ENCODE measurements at places on chromosomes 7 and 10.

DNA sequence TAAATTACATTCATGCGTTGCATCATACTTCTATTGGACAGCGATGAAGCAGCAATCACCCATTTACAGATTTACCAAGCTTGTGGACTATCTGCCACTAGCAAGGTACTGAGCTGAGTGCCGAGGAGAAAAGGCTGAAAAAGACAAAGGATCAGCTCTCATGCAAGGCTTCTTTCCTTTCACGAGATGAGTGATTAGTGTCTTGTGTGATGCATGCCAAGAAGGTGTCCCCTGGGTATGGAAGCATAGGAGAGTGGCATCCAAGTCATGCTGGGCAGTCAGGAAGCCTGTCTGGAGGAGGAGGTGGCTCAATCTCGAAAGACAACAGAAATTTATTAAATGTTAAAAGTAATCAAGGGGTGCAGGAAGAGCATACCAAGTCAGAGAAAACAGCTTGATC, 40.9 kb downstream of the ACSM6 start:
- DNase-seq: no peak

GRCh38 chr10:46549171-46550075, 7.0 kb downstream of the GPRIN2 start:
- DNase-seq: no peak

GRCh38 chr7:123652406-123652805, 3.3 kb upstream of the LMOD2 start:
- no peak for DNase-seq

DNA sequence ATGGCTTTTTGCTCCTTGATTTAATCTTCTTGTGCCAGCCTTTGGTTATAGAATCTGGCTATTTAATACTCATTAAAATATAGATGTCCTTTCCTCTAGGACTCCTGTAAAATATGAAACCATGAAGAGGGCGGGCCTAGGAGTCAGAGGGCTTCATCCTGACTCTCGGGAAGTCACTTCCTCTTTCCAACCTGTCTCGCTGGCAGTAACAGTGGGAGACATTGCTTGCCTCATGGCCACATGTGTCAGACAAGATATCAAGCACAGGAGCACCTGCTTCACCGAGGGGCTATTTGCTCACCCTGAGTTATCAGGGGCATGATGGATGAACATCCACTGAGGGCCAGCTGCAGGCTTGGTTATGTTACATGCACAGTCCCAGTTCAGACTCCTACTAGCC, 31.0 kb downstream of the SLIT1 start:
- no peak for DNase-seq

- no peak for DNase-seq
These were observed 59.6 kb downstream of the ZRANB1 start for GRCh38 chr10:125001313-125002046.

GRCh38 chr7:108204281-108204796, 74.2 kb upstream of the LAMB4 start:
- no peak for DNase-seq

- no peak for DNase-seq
These were observed 28.9 kb downstream of the ELFN1 start for GRCh38 chr7:1698951-1699350.

- DNase-seq: no peak
These were observed 569.5 kb upstream of the MGMT start for GRCh38 chr10:128897401-128898129.

GRCh38 chr7:111138586-111138985, 47.7 kb downstream of the LRRN3 start:
- DNase-seq: no peak

DNA sequence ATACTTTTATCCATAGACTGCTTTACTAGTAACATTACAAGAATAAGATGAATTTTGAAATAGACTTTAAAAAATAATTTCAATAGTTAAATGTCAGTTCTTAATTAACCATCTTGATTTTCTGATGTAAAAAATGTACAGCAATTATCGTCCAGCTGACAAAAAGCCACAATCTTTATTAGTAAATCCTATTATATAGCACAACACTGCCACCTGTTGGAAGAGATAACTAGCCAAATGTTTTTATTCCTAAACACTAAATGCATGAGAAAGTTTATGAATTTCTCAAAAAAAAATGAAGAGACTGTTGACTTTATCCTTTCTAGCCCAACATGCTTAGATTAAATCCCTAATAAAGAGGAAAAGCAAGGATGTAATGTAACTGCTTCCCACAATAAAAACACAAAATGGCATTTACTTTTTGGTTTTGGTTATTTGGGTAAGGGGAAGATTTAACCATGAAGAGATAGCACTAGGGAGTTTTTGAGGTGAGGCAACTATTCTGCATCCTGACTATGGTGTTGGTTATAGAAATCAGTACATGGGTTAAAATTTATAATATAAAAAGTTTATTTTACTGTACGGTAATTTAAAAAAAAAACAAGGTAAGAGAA, 8.0 kb downstream of the COA1 start:
- no peak for DNase-seq

DNA sequence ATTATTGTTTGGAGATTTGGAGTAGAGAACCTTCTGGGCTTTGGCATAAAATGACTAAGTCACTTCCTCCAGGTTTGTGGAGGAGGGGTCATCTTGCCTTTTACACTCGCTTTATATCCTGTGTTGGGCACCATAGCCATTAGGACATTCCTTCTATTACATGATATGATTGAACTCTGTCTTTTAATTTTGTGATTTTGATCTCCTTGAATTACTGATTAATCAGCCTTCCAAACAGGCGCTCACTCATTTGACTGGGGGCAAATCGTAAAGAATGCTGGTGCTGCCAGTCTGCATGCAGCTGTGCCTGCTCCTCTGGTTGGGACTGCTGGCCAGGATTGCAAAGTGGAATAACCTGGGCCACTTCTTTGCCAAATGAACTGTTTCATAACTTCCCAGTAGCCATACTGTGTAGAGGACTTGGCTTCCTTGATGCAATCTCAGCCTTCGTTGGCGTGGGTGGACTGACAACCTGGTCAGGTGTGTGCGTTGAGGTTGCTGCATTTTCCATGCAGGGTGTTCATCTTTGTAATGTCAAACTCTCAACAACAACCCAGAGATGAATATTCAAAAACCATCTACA, 65.9 kb upstream of the RAB11FIP2 start:
- DNase-seq: no peak

DNA sequence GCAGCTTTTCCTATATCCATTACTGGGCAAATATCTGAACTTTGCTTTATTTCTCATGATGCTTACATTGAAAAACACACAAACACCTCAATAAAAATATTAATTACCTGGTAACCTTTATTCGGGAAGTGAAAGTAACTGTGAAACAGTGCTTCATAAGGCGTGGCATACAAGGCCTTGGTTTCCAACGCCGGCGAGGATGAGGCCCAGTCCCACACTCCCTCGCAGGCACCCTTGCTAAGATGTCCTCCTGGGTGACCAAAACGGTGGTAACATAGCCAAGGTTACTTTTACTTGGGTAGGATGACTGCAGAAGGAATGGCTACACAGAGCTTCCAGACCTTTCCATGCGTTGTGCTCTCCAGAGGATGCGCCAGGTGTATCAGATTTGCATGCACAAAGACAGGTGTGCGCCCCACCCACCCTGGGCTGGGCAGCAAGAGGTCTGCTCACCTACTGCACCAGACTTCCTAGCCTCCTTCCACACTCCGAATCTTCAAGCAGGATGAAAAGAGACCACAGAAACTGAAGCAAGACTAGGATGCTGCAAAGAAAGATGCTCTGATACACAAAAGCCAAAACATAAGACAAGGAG, 13.3 kb upstream of the DAGLB start:
- no peak for DNase-seq

DNA sequence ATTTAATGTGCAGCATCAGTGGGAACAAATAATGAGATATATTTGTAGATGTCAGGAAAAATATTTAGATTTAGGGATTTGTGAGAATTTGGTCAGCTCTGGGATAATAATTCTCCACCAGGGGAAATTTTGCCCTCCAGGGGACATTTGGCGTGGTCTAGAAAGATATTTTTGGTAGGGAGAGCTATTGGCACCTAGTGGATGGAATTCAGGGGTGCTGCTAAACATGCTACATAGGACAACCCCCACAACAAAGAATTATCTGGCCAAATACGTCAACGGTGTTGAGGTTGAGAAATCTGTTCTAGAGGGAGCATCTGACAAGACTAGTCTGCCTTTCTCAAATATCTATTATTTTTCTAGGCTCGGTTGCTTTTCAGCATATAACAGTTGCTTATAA, 2.1 kb downstream of the ADK start:
- DNase-seq: no peak

GRCh38 chr10:7551950-7552716, 114.6 kb downstream of the ITIH5 start:
- no peak for DNase-seq

GRCh38 chr7:37956791-37957190, 36.4 kb downstream of the EPDR1 start:
- DNase-seq: no peak

- no peak for DNase-seq
These were observed 62.7 kb downstream of the ADCYAP1R1 start for GRCh38 chr7:31114593-31115343.

- DNase-seq: no peak
These were observed 52.8 kb upstream of the ANAPC16 start for GRCh38 chr10:72162978-72163377.

DNA sequence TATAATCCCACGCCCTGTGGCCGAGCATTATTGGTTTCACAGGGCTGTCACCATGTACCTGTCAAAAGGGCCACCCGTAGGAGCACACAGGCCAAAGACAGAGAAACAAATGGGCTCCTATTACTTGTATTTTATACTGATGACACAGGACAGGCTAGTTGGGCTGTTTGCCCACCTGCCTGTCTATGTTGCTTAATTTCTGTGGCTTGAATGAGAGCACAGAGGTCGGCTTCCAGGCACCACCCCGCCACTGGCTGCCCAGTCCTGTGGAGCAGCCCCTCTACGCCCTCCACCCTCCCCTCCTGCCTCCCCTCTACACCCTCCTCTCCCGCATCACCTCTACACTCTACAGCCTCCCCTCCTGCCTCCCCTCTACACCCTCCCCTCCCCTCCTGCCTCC, 652.9 kb downstream of the SDK1 start:
- DNase-seq: no peak

- no peak for DNase-seq
These were observed 19.9 kb upstream of the SEC61G start for GRCh38 chr7:54778696-54779540.

DNA sequence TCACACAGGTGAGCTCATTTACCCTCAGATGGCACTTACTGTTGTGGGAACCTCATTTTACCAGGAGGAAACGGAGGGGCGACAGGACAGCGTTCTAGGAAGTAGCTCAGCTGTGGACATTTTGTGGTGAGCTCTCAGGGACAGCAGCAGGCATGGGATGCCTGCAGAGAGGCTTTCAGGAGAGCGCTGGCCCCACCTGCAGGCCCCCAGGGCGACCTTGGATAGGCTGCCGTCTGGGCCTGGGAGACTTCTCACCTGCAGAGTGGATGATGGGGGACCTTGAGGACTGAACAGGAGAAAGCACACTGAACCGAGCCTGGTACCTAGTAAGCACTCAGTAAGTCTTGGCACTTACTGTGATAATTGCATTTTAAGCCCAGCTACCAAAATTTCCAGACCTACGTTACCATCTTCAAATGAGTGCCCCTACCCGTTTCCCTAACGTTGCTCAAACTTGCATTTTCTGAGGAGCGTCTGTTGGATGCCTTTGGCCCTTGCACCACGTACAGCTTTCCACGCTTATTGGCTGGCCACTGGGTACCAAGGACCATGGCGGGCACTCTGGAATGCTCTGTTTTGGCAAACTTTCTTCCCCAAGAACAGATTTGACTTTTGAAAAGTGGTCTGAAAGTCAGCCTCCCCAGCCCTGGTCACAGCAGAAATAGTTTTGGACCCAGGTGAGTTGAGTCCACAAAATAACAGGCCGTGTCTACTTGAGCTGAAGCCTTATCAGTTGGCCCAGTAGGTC, 223.4 kb downstream of the EBF3 start:
- no peak for DNase-seq

DNA sequence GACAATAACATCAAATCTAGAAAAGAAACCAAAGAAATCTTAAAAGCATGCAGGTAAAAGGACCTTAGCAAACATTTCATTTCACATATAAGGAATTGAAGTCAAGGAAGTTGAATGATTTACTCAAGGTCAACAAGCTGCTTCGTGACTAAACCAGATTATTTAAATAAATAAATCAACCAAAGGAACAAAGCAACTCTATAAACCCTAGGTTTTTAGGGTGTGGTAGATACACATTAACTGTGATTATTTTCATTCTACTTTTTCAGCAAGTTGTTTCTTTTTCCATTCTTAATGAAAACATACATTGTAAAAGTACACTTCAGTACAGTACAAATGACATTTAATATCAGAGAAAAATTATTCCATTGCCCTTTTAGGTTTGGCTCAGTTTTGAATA, 382.0 kb upstream of the STEAP1 start:
- no peak for DNase-seq

- no peak for DNase-seq
These were observed 103.5 kb upstream of the FAM20C start for GRCh38 chr7:88927-89231.

GRCh38 chr7:131803816-131804215, 247.4 kb upstream of the PODXL start:
- no peak for DNase-seq

DNA sequence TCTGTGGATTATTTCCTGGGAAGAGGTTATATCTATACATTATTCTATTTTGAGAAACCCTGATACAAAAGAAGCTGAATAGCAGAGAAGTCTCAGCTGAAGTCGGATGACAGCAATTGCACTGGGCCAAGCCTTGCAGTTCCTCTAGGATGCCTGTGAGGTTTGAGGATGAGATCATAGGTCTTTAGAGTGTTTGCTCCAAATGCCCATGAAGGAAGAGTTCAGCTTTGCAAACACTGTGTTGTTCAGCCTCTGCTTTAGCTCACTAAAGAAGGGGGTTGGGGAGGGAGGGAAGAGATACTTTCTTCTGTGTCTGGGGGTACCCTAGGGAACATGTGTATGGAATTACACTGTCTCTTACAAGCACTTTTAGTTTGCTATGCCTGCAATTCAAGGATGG, 282.5 kb upstream of the NRP1 start:
- DNase-seq: no peak

DNA sequence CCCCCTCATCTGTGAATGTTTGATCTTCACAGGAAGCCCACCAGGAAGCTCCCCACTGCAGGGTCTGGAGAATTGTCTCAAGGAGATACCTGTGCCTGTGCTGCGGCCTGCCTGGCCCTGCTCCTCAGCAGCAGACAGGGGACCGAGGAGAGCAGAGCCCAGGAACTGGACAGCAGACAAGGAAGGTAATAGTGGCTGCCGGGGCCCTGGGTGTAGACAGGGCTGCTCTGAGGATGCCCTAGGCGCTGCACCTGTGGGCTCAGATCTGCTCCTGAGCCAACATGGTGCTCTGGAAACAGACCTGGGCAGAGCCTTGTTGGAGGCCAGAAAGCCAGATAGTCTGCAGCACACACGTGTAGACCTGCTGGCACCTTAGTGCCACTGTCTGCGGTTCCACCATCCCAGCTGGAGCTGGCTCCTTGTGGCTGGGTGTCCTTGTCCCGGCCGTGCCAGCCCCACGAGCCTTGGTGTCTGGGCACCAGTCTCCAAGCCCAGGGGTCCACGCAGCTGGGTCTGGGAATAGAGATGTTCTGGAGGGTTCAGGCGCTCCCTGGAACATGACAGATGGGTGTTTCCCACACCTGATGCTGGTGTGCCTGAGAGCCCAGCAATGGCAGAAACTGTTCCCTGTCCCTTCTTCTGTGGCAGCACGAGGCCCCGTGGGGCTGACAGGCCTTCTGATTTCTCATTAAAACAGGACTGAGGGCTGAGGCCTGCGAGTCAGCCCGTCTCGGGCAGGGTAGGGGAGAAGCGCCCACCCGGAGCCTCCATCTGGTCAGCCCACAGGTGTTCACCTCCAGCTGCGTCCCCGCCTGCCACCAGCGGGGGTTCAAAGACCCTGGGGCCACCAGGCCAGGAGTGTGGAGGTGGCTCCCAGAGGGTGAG, 44.7 kb downstream of the ZNF467 start:
- DNase-seq: no peak

All from stimulated activated CD8-positive, alpha-beta memory T cell treated with anti-CD3 and anti-CD28 coated beads, Interleukin-7, amount 100 ng/mL, for 1 hour (primary cell).